Aorta (tissue), 5 donors: ENCODE measurements at places on chromosomes 5 and 9. TPM values are rescaled to one million over a fixed set of nuclear protein-coding genes. Genes with fewer than 3 reads are reported as not detected.

DNA sequence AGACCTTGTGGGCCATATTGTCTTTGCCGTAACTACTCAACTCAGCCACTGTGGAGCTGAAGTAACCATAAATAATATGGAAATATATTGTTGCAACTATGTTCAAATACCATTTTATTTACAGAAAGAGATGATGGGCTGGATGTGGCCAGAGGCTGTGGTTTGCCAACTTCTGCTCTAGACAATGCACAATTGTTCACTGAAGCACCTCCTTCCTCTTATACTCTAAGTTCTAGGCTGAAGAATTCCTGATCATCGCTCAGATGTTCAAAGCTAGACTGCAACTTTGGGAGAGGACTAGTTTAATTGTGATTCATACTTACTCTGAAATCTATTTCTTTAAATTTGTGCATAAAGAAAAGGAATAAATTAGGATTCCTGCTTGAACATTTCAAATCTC, 245.0 kb downstream of the TAF11L14 start:
- no peaks in the 10 kb centered on the region for H3K4me1 ChIP-seq
- H3K36me3 ChIP-seq = no peaks in the 10 kb centered on the region
- H3K4me3 ChIP-seq = no peak overlapping the region
- no peak for DNase-seq

DNA sequence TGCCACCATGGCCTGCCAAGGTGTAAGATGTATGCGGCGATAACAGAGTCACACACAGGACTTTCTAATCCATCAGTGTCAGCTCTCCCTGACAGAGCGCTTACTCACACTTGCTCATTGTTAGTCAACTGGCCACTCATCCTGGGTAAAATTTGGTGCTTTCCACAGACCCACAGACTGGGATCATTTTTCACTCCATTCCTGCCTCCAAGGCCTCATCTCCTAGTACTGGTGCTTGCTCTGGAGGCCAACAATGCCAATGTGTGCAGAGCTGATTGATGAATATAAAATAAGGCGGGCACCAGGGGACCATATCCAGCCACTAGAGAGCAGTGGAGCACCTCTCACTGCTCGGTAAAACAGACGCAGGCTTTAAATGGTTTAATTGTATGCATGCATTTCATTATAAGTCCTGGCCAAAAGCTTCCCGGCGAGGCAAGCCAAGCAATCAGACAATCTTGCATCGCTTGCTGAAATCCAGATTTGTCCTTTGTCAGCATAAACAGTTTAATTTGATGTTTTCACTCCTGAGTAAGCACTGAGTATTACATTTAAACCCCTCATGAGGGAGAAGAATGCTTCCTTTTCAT, 22.3 kb downstream of the PSMB7 start:
- DNase-seq = no peak
- H3K36me3 ChIP-seq = no peaks in the 10 kb centered on the region
- no peak overlapping the region for H3K4me3 ChIP-seq
- H3K27me3 ChIP-seq = no peaks in the 10 kb centered on the region

DNA sequence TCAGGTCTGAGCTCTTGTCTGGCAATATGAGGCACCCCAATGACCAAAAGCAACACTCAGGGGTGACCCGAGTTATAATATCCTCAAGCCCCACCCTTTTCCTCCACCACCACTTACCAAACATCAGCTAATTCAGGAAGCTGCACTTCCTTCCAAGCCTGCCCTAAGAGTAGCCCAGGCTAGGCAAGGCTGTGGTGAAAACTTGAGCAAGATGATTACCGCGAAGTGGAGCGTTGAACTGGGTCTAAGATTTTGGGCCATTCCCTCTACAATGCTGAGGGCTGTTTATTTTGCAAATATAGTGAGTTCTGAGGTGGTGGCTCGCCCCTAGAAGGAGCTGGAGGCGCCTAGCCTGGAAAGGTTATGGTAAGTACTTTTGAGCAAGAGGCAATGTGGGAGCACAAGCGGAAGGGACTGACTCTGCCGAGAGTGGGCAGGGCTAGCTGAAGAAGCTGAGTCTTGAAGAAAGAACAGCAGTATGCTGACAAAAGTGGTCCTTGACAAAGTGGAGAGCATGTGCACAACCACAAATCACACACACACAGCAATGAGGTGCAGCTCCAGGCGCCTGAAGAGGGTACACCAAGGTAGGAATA, at the start of gene HK3:
HK3 (minus strand) TSS at position 51 of the 596 bp plus-strand sequence. CDS start 3,187 bp downstream, outside the sequence.
- DNase-seq = peak; percentile 57
- H3K27me3 ChIP-seq = no peaks in the 10 kb centered on the region
- no peak within 1 kb of the TSS for H3K4me3 ChIP-seq
- peaks cover 5% of the 10 kb centered on the region for H3K36me3 ChIP-seq
- no peaks in the 10 kb centered on the region for H3K4me1 ChIP-seq

DNA sequence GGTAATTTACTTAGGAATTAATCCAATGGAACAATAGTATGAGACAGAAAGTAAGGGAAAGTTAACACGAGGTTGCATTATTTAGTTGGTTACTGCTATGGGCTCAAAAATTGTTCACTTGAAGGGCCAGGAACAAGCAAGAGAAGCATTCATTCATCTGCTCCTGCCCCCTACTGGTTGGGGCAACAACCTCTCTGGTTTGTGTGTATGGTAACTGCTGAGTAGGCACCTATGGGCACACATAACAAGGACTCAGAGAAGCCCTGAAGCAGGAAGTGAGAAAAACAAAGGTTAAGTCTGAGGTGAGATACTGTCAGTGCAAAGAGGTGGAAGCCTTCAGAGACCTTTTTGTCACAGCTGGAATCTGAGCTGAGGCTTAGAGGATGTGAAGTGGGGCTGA, 34.4 kb upstream of the RANBP6 start:
- H3K27ac ChIP-seq = no peak overlapping the region
- no peaks in the 10 kb centered on the region for H3K4me1 ChIP-seq
- DNase-seq = no peak
- no peak overlapping the region for H3K4me3 ChIP-seq
- H3K27me3 ChIP-seq = no peaks in the 10 kb centered on the region

- DNase-seq = no peak
- H3K4me3 ChIP-seq = no peak overlapping the region
- no peaks in the 10 kb centered on the region for H3K27me3 ChIP-seq
- no peaks in the 10 kb centered on the region for H3K4me1 ChIP-seq
- no peaks in the 10 kb centered on the region for H3K36me3 ChIP-seq
- no peak overlapping the region for H3K27ac ChIP-seq
These were observed 44.7 kb upstream of the FSTL4 start for GRCh38 chr5:133657036-133657435.

GRCh38 chr9:1156794-1157550, 106.8 kb downstream of the DMRT2 start:
- no peak for DNase-seq
- H3K27me3 ChIP-seq = no peaks in the 10 kb centered on the region
- H3K4me3 ChIP-seq = no peak overlapping the region
- no peaks in the 10 kb centered on the region for H3K36me3 ChIP-seq

- no peak overlapping the region for H3K27ac ChIP-seq
- peaks cover 5% of the 10 kb centered on the region for H3K36me3 ChIP-seq
- H3K27me3 ChIP-seq = no peaks in the 10 kb centered on the region
- no peak overlapping the region for H3K4me3 ChIP-seq
- H3K4me1 ChIP-seq = no peaks in the 10 kb centered on the region
These were observed 51.0 kb downstream of the OTULIN start for GRCh38 chr5:14715481-14715880.

GRCh38 chr5:14263113-14263512, 120.0 kb downstream of the TRIO start:
- H3K27me3 ChIP-seq = no peaks in the 10 kb centered on the region
- no peak overlapping the region for H3K27ac ChIP-seq
- H3K4me3 ChIP-seq = no peak overlapping the region
- H3K36me3 ChIP-seq = no peaks in the 10 kb centered on the region
- no peak for DNase-seq

- H3K36me3 ChIP-seq = peaks cover 3% of the 10 kb centered on the region
- DNase-seq = no peak
- H3K27me3 ChIP-seq = no peaks in the 10 kb centered on the region
- H3K4me1 ChIP-seq = no peaks in the 10 kb centered on the region
- H3K27ac ChIP-seq = no peak overlapping the region
These were observed 21.5 kb upstream of the GPR21 start for GRCh38 chr9:123011878-123012528.

GRCh38 chr9:27474305-27474704, 49.8 kb upstream of the IFNK start:
- H3K4me1 ChIP-seq = peaks cover under 1% of the 10 kb centered on the region
- H3K4me3 ChIP-seq = no peak overlapping the region
- no peak overlapping the region for H3K27ac ChIP-seq
- H3K36me3 ChIP-seq = no peaks in the 10 kb centered on the region
- no peaks in the 10 kb centered on the region for H3K27me3 ChIP-seq
- no peak for DNase-seq

GRCh38 chr5:158407824-158408195, 548.9 kb upstream of the CLINT1 start:
- H3K27me3 ChIP-seq = no peaks in the 10 kb centered on the region
- peaks cover 3% of the 10 kb centered on the region for H3K4me1 ChIP-seq
- DNase-seq = no peak
- H3K27ac ChIP-seq = no peak overlapping the region
- no peak overlapping the region for H3K4me3 ChIP-seq

DNA sequence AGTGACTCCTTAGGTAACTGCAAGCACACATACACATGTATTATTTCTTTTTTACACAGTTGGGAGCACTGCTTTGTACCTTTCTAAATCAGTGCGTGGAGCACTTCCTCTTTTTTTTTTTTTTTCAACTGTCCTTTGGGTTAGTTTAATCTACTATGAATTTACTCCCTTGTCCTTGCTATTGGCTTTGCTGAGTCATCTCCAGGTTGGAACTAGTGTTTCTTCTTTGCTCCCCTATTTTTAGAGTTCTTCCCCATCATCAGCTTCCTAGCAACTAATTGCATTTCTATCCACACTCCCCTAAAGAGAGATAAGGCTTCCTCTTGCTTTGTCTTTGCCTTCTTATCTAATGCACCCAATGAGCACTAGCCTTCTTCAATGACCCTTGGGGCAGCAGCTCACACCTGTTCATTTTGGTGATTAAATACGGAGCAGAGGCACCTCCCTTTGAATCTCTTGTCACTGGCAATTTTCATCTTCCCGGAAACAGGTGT, 24.3 kb downstream of the S100Z start:
- no peaks in the 10 kb centered on the region for H3K27me3 ChIP-seq
- no peaks in the 10 kb centered on the region for H3K36me3 ChIP-seq
- no peaks in the 10 kb centered on the region for H3K4me1 ChIP-seq
- no peak overlapping the region for H3K4me3 ChIP-seq
- DNase-seq = no peak

- peak overlapping the region; percentile 12 for H3K27ac ChIP-seq
- DNase-seq = no peak
- H3K36me3 ChIP-seq = no peaks in the 10 kb centered on the region
- H3K4me1 ChIP-seq = no peaks in the 10 kb centered on the region
- no peak overlapping the region for H3K4me3 ChIP-seq
These were observed 182.3 kb upstream of the MAP1B start for GRCh38 chr5:71924980-71925379.

DNA sequence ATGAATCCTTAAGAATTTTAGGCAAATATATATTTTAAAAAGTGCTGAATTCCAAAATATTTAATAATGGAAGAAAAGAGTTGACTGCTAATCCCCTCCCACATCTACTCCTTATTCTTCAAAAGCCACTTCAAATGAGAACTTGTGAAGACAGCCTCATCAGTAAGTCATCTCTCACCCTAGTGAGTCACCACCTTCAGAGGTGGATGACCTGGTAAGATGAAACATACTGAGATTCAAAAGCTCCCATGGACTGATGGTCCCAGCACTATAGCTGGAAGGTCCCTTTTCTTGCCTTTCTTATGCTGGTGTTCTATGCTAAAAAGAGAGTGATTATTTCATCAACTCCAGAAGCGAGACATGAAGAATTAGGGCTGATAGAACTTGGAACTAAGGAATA, 37.8 kb upstream of the SPDL1 start:
- DNase-seq = no peak
- no peak overlapping the region for H3K27ac ChIP-seq
- no peak overlapping the region for H3K4me3 ChIP-seq
- H3K36me3 ChIP-seq = no peaks in the 10 kb centered on the region

DNA sequence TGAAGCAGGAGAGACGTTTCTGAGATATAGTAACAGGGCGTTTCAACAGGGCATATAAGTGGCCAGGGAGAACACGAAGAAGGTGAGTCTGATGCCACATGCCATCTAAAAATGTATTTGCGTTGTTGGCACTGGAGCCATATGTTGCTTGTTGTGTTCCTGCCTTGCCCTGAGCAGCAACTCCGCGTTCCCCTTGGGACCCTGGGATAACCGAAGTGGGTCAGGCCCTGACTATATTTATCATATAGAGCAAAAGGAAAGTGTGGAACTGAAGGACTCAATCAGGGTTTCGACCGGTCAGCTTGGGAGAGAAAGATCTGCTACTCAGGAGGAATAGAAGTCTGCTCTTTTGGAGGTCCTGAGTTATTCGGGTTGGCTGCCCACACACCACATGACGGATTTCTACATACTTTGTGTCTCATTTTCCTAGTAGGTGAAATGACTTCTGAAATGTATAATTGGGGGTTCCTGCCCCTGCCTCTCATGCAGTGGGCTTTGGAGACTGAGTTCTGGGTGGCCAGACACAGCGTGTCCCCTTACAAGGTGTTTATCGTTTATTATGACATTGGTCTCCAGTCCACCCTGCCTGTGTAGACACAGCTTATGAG, 3.0 kb downstream of the STC2 start:
- no peak for DNase-seq
- H3K4me3 ChIP-seq = no peak overlapping the region
- no peak overlapping the region for H3K27ac ChIP-seq

DNA sequence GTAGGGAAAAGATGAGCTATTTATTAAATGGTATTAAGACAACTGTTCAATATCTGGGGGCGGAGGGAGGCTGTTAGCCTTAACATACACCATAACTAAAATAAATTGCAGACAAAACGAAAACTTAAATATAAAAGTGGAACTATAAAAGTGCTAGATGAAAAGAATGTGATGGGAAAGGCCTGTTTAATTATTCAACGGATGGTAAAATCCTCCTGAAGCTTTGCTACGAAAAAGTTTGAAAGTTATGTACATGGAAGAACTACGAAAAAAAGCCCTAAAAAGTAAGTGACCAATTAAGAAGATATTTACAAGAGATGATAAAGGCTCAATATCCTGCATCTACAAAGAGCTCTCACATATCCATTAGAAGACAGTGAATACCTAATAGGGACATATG, 197.8 kb upstream of the IER5L start:
- no peaks in the 10 kb centered on the region for H3K27me3 ChIP-seq
- H3K4me1 ChIP-seq = no peaks in the 10 kb centered on the region
- no peak overlapping the region for H3K27ac ChIP-seq
- no peaks in the 10 kb centered on the region for H3K36me3 ChIP-seq
- DNase-seq = no peak

The TPD52L3 gene
- not detected for total RNA-seq

The PIP5K1B gene
- total RNA-seq = 8.2 TPM

The TRIM52 gene
- 11.9 TPM for total RNA-seq
